ENCODE measurements at places on chromosomes 4 and X.

DNA sequence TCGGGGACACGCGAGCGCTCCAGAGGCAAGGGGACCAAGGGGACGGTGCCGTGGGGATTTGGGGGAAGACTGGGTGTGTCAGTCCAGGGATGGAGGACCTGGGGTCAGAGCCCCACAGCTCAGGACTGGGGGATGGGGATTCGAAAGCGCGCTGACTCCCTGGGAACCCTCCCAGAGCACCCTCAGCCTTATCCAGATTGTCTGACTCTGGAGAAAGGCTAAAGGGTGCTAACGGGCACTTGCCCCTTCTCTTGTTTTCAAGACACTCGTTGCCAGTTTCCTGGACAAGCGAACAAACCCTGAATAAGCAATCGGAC lies 1.1 kb downstream of the DOCK11 start:
- peak overlapping the region; percentile 69 for H3K4me3 ChIP-seq
- no peaks in the 10 kb centered on the region for H3K36me3 ChIP-seq
- DNase-seq, result peak; percentile 9
- no peaks in the 10 kb centered on the region for H3K27me3 ChIP-seq
- H3K4me1 ChIP-seq, result peaks cover 8% of the 10 kb centered on the region
- peak overlapping the region; percentile 74 for H3K27ac ChIP-seq

GRCh38 chr4:25466966-25467697 lies 90.1 kb downstream of the ANAPC4 start:
- H3K27me3 ChIP-seq, result no peaks in the 10 kb centered on the region
- H3K4me3 ChIP-seq, result no peak overlapping the region
- no peak overlapping the region for H3K27ac ChIP-seq
- DNase-seq, result no peak

- DNase-seq, result no peak
- H3K27ac ChIP-seq, result no peak overlapping the region
- H3K36me3 ChIP-seq, result no peaks in the 10 kb centered on the region
- H3K27me3 ChIP-seq, result no peaks in the 10 kb centered on the region
These were observed 117.4 kb upstream of the NUDT10 start for GRCh38 chrX:51215266-51215665.

DNA sequence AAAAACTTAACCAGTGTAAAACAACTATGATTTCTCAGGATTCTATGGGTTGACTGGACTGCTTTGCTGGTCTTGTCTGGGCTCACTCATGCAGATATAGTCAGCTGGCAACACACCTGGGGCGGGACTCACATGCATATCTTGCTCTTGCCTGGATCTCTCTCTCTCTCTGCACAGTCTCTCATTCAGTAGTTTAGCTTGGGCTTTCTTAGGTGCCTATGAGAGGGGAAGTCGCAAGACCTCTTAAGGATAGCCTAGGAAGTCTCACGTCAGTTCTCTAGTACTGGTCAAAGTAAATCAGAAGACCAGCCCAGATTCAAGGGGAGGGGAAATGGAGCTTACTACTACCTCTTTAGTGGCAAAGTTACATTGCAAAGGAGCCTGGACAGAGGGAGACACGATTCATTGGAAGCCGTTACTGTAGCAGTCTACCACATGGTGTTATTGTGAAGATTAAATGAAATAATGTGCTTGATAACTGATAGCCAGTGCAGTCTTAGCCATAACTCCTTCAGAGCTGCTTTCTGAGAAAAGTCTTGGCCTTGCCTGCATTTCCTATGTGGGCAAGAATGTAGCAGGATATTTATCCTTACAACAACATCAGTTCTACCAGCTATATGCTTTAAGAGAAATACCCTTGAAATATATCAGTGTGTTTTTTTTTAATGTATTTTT lies 2.1 kb downstream of the COPS4 start:
- DNase-seq, result peak; percentile 60
- no peaks in the 10 kb centered on the region for H3K27me3 ChIP-seq
- no peak overlapping the region for H3K4me3 ChIP-seq
- H3K36me3 ChIP-seq, result no peaks in the 10 kb centered on the region
- H3K4me1 ChIP-seq, result peaks cover 22% of the 10 kb centered on the region
- H3K27ac ChIP-seq, result peak overlapping the region; percentile 3

DNA sequence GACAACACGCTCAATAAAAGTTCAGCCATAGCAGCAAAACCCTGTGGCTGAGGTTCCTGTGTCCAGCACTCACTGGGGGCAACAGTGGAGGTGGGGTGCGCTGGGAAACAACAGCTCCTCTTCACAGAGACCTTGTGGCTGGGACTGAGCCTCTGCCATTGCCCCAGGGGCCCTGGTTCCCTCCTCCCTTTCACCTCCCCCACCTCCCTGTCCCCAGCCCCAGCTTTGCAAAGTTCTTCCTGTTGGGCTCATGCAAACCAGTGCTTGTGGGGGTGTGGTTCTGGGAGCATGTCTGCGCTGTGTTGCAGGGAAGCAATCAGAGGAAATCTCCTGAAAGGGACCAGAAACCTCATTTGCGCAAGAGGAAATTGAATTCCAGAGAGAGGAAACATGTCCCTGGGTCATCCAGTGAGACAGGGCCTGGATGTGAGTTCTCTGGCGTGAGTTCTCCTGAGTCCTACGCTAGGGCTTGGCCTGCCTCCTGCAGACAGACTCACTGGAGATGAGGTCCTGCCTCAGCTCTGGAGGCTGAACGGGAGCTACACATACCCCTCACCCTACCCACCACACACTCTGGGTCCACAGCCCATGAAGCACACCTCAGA lies 7.4 kb downstream of the FATE1 start:
- no peaks in the 10 kb centered on the region for H3K27me3 ChIP-seq
- no peaks in the 10 kb centered on the region for H3K36me3 ChIP-seq
- no peak overlapping the region for H3K27ac ChIP-seq

DNA sequence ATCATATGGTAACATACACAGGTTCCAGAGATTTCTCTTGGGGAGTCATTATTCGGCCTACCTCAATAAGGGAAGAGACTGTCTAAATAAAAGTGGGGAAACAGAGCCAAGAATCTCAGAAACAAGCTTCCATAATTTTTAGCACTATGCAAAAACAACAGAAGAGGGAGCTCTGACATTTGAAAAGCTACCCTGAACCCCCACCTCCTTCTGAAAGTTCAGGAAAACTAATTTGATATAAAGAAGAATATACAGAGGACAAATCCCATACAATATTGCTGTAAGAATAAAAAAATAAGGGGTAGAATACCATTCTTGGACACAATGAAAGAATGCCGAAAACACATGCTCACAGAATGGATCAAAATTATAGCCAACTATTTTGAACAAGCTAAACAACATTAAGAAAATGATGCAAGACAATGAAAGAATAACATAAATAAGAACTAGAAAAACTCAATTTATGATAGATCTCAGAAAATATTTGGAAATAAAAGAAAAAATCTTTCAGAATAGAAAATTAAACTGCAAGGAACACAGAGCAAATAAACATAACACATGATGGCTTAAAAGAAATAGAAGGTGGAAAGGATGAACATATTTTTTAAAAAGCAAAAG lies 14.4 kb upstream of the ZNF41 start:
- H3K27me3 ChIP-seq, result no peaks in the 10 kb centered on the region
- H3K36me3 ChIP-seq, result no peaks in the 10 kb centered on the region
- no peak overlapping the region for H3K27ac ChIP-seq

DNA sequence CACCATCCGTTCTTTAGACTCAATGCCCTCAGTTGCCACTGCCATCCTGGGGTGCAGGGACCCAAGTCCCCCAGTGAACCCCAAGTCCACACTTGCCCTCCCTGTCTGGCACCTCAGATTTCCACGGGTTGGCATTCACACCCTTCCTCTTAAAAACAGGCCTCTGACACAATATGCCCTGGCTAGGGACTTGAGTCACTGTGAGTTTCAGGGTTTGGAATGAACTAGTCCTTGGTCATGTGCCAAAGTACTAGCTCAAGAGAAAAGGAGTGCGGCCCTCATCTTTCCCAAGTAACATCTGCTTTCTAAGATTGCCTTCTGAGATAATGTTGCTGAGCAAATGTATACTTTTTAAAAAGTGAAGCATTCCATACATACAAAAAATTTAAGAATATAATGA lies 134.0 kb downstream of the MID1 start:
- H3K27me3 ChIP-seq, result no peaks in the 10 kb centered on the region
- no peak for DNase-seq
- H3K27ac ChIP-seq, result no peak overlapping the region
- no peaks in the 10 kb centered on the region for H3K36me3 ChIP-seq
- no peaks in the 10 kb centered on the region for H3K4me1 ChIP-seq

GRCh38 chrX:23844502-23845138 lies 61.6 kb downstream of the SAT1 start:
- H3K4me3 ChIP-seq, result no peak overlapping the region
- peaks cover 19% of the 10 kb centered on the region for H3K4me1 ChIP-seq
- no peak for DNase-seq

GRCh38 chr4:102500352-102500695 lies 835 bp upstream of the NFKB1 start:
- no peaks in the 10 kb centered on the region for H3K27me3 ChIP-seq
- no peaks in the 10 kb centered on the region for H3K36me3 ChIP-seq
- peaks cover 22% of the 10 kb centered on the region for H3K4me1 ChIP-seq

GRCh38 chr4:168630445-168631187 lies 133.8 kb downstream of the PALLD start:
- no peak for DNase-seq
- peak overlapping the region; percentile 95 for H3K27ac ChIP-seq
- peak overlapping the region; percentile 39 for H3K4me3 ChIP-seq
- H3K36me3 ChIP-seq, result no peaks in the 10 kb centered on the region
